ENCODE measurements at places on chromosomes 2 and 18.

DNA sequence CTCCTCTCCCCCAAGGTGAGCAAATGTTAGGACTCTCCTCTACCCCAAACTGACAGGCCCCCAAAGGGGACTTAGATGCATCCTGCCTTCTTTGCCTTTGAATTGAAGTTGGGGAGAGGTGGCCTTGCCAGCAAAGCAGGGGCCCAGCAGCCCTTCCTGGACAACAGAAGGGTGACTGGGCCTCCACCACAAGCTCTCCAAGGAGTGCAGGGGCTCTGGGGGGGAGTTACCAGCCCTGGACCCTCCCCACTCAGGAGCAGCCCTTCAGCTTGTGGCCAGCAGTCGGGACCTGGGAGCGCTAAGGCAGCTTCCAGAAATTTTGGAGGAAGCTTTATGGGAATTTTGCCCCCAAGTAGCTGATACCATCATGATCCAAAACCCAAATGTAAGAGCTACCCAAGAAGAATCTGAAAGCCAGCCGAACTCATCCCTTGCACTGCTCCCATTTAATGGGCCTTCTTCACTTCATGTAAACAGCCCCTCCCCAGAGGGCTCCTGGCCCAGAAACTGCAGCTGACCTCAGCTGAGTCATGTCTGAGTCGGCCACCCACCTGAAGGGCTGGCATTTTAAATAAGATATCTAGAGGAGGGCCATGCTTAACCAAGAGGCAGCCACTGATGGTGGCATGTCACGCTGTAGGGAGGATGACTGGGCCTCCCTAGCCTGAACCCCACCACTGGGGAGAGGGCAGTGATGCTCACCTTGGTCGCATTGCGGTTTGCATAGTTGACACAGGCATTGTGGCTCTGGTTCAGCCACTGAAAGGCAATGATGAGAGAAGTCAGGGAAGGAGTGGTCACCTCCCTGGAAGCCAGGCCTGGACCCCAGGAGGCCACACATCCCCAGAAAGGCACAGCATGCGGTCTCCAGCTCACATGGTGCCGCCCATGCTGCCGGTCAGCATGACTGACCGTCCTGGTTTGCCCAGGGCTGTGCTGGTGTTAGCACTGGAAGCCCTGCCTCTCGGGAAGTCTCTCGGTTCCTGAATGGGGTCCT, 71.5 kb downstream of the SFXN5 start:
- DNase-seq, result no peak

- DNase-seq, result no peak
These were observed 12.1 kb upstream of the ARHGEF4 start for GRCh38 chr2:130824492-130825061.

DNA sequence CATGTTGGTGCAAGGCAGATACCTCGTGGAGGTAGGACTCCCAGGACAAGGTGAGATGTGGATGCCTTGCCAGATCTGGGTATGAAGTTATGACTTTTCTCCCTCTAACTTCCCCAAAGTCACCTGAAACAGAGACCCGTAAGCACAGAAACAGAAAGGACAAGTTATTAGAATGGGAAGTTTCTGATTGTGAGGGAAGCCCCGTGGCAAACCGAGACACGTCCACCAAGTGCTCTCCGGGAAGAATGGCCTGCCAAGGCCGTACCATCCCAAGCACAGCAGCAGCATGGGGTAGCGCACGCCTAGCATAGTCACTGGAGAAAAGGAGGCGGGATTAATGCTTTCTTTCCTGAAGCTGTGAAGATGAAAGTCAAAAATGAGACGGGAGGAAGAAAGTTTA, 110.6 kb downstream of the ZNF532 start:
- DNase-seq, result no peak

DNA sequence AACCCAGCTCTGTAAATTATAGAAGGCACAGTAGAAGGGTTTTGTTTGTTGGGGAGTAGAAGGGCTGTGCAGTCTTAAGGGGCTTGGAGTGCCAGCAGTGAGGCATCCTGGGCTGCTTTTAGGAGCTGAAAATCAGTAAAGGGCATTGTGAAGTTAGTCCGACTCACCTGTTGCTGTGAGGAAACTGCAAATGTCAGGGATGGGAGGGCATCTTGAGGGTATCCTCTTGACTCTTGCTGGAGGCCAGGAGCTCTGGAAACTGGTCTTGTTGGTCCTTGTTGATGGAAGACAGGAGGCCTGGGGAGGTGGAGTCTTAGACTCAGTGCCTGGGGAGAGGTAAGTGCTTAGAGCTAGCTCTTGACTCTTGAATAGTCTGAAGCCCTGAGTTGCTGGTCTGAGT, 14.1 kb downstream of the CEP192 start:
- no peak for DNase-seq

- no peak for DNase-seq
These were observed 46.2 kb downstream of the LRATD1 start for GRCh38 chr2:14678761-14679160.

GRCh38 chr2:63735931-63736330, 105.8 kb upstream of the UGP2 start:
- no peak for DNase-seq

GRCh38 chr2:71863396-71863795, 284.3 kb downstream of the CYP26B1 start:
- no peak for DNase-seq

GRCh38 chr2:44247924-44248323, 27.4 kb upstream of the SLC3A1 start:
- DNase-seq, result no peak

Data from cortex of kidney (tissue), 1 donor.